Effector memory CD4-positive, alpha-beta T cell (primary cell): ENCODE measurements at places on chromosomes 12 and 14.

DNA sequence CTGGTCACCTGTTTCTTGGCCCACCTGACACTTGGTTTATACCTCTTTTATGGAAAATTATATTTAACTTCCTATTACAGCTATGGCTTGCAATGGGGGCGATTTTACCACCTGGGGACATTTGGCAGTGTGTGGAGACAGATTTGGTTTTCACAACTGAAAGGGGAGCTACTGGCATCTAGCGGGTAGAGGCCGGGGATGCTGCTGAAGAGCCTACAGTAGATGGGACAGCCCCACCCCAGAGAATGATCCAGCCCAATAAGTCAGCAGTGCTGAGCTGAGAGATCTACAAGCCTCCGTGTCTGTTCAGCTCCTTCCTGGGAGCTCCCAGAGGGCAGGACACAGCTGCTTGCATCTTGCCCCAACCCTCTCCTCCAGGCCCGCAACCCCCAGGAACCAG, 302.8 kb downstream of the CACNA1C start:
- H3K4me1 ChIP-seq = peaks cover 4% of the 10 kb centered on the region
- no peak overlapping the region for H3K27ac ChIP-seq
- H3K4me3 ChIP-seq = no peak overlapping the region
- no peaks in the 10 kb centered on the region for H3K27me3 ChIP-seq

- no peak for DNase-seq
- H3K4me3 ChIP-seq = peak overlapping the region; percentile 30
- H3K36me3 ChIP-seq = no peaks in the 10 kb centered on the region
- peaks cover 5% of the 10 kb centered on the region for H3K4me1 ChIP-seq
These were observed 105.2 kb downstream of the MED13L start for GRCh38 chr12:116172224-116172849.

GRCh38 chr12:13133886-13134285, 30.4 kb upstream of the GSG1 start:
- H3K4me3 ChIP-seq = no peak overlapping the region
- no peaks in the 10 kb centered on the region for H3K36me3 ChIP-seq
- no peak for DNase-seq
- H3K27me3 ChIP-seq = no peaks in the 10 kb centered on the region
- no peak overlapping the region for H3K27ac ChIP-seq
- no peaks in the 10 kb centered on the region for H3K4me1 ChIP-seq

DNA sequence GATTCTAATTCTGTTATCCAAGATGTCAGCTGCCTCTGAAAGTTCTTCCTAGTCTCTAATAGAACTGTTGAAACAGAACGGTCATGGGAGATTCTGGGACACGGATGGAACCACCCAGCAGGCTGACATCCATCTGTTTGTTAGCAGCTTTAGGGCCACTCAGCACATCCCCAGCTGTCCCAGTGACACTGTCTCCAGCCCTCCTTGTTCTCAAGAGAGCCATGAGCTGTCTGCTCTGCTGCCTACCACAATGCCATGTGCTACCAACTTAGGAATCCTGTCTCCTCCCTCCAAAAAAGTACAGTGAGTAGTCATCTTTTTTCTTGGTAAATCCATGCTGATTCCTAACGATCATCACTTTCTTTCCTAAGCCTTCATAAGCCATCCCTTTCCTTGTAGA, 130.5 kb downstream of the ZFP36L1 start:
- H3K4me1 ChIP-seq = no peaks in the 10 kb centered on the region
- H3K36me3 ChIP-seq = no peaks in the 10 kb centered on the region
- no peak overlapping the region for H3K27ac ChIP-seq
- DNase-seq = no peak
- H3K4me3 ChIP-seq = no peak overlapping the region

DNA sequence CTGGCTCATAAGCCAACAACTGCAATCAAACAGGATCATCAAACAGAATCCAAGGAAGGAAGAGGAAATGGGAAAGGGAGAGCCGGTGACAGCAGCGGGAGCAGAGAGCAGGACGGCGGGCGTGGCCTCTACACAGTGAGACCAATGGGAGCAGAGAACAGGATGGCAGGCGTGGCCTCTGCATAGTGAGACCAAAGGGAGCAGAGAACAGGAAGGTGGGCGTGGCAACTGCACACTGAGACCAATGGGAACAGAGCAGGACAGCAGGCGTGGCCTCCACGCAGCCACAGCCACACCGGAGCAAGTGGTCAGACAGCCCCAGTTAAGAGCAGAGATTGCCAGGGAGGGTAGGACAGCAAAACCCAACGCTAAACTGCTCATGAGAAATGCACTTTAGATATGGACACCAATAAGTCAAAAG, 16.4 kb downstream of the LRCOL1 start:
- H3K27me3 ChIP-seq = no peaks in the 10 kb centered on the region
- no peak overlapping the region for H3K4me3 ChIP-seq

GRCh38 chr12:67430708-67431335, 161.7 kb downstream of the CAND1 start:
- no peak overlapping the region for H3K27ac ChIP-seq
- no peaks in the 10 kb centered on the region for H3K4me1 ChIP-seq
- DNase-seq = no peak
- no peaks in the 10 kb centered on the region for H3K36me3 ChIP-seq
- H3K4me3 ChIP-seq = no peak overlapping the region

DNA sequence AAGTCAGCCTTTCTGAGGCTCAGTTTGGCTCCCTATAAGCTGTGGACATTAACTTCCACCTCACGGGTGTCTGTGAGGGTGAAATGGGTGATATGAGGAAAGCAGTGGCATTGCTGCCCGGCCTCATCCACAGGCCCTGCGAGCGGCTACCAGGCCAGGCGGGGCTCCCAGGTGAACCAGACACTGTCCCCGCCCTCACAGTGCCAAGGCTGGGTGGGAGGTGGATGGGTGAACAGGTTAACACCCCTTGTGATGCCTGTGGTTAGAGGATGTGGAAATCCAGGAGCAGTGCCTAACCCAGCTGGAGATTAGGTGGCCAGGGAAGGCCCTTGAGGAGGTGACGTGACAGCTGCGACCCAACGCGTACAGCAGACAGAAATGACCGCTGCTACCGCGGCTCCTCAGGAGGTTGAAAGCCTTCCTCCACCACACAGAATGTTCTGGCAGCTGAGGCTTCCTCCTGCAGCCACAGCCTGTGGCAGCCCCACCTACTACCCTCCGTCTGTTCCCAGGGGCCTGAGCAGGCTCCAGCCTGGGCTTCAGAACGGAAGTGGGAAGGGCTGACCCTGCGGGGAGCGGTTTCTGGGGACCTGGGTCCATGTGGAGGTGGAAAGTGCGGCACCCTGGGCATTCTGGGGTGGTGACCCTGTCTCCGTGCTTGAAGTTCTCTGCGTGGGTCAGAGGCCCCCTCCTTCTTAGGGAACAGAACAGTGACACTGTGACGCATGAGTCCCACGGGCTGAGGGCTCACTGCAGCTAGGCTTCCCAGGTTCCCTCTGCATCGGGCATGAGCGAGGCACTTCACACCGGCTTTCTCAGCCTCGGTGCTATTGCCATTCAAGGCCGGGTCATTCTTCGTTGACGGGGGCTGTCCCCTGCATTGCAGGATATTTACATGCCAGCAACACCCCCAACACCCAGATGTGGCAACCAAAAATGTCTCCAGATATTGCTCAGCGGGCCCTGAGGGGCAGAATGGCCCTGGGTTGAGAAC, 9.7 kb downstream of the MMAB start:
- H3K4me1 ChIP-seq = no peaks in the 10 kb centered on the region
- H3K27ac ChIP-seq = no peak overlapping the region
- no peak overlapping the region for H3K4me3 ChIP-seq

DNA sequence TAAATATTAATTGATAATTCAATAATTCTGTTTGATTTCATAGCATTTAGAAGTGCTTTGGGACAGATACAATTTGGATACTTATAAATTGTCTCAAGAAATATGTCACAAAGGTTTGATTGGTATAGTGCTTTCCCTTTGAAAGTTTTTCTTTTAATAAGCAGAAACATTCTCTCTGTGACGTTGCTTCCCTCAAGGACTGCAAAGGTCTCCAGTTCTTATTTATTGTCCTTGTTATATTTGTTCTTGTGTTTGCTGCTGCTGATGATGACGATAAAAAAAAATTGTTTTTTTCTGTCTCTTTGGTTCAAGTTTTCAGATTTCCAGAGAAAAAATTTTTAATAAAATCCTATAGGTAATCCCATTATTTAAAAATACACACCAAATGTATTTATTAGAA, 176.3 kb upstream of the CLEC14A start:
- no peaks in the 10 kb centered on the region for H3K27me3 ChIP-seq
- no peaks in the 10 kb centered on the region for H3K36me3 ChIP-seq
- H3K4me1 ChIP-seq = no peaks in the 10 kb centered on the region
- no peak for DNase-seq
- H3K4me3 ChIP-seq = no peak overlapping the region

DNA sequence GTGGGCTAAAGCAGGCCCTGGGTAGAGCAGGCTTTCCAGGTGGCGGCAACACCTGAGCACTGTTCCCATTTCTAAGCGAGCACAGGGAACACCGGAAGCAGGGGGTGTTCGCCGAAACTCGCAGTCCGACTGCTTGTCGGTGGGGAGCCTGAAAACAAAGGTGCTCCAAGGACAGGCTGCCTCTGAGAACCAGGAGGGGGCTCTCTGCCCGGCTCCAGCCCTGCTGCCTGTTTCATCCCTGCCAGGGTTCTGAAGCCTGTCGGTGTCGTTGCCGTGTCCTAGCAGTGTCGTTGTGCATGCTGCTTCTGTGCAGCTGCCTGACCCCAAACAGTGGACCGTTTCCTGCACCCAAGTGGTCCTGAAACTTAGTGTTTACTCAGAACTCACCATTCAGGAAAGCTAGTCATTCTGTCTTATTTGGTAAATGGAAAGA, 21.8 kb downstream of the CCNK start:
- H3K4me3 ChIP-seq = no peak overlapping the region
- H3K36me3 ChIP-seq = peaks cover 89% of the 10 kb centered on the region
- no peak overlapping the region for H3K27ac ChIP-seq
- no peaks in the 10 kb centered on the region for H3K27me3 ChIP-seq
- DNase-seq = no peak
- H3K4me1 ChIP-seq = no peaks in the 10 kb centered on the region

DNA sequence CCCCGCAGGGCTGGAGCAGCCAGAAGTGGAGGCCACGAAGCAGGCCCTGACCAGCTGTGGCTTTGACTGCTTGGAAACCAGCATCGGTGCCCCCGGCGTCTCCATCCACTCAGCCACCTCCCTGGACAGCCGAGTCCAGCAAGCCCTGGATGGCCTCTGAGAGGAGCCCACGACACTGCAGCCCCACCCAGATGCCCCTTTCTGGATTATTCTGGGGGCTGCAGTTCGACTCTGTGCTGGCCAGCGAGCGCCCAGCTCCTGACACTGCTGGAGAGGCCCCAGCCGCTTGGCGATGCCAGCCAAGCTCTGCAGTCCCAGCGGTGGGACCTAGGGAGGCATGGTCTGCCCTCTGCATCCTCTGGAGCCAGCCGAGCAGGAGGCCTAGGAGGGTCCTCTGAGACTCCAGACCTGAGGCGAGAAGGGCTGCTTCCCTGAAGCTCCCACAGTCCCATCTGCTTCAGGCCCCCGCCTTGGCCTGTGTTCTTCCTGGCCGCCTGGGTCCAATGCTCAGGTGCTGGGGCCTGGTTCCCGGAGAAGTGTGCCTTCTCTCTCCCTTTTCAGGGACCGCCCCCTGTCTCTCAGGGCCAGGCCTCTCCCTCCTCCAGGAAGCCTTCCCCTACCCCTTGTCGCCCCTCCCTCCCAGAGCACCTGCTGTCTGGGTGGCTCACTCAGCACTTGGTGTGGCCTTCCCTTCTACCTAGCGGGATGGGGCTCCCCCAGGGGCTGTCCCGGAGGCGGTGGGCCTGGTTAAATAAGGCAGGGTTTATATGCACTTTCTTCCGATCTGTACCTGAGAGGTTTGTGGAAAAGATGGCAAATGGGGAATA, 23.0 kb downstream of the MVK start:
- peaks cover 22% of the 10 kb centered on the region for H3K4me1 ChIP-seq
- H3K4me3 ChIP-seq = no peak overlapping the region
- H3K27ac ChIP-seq = no peak overlapping the region
- H3K36me3 ChIP-seq = peaks cover 4% of the 10 kb centered on the region

GRCh38 chr12:2013527-2014223, 9.4 kb upstream of the DCP1B start:
- no peaks in the 10 kb centered on the region for H3K27me3 ChIP-seq
- no peak overlapping the region for H3K27ac ChIP-seq
- no peaks in the 10 kb centered on the region for H3K4me1 ChIP-seq
- no peaks in the 10 kb centered on the region for H3K36me3 ChIP-seq

DNA sequence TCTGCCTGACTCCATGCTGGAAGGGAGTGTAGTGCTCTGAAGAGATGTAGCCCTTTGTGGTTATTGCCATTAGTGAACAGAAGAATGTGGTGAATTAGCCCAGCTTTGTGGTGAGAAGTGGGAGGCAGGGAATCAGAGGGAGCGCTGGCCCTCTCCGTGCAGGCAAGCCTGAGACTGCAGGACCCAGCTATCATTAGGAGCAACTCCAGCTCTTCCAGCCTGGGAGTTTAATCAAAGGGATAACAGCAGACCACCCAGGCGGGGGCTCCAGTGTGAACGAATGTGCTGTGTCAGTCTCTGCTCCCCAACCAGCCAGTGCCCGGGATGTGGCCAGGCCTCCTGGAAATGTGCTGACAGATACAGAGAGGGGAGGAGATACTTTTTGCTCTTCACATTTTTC, 142.7 kb downstream of the TTLL5 start:
- no peak overlapping the region for H3K27ac ChIP-seq
- H3K4me1 ChIP-seq = no peaks in the 10 kb centered on the region
- no peak overlapping the region for H3K4me3 ChIP-seq
- H3K27me3 ChIP-seq = no peaks in the 10 kb centered on the region
- peaks cover 6% of the 10 kb centered on the region for H3K36me3 ChIP-seq

DNA sequence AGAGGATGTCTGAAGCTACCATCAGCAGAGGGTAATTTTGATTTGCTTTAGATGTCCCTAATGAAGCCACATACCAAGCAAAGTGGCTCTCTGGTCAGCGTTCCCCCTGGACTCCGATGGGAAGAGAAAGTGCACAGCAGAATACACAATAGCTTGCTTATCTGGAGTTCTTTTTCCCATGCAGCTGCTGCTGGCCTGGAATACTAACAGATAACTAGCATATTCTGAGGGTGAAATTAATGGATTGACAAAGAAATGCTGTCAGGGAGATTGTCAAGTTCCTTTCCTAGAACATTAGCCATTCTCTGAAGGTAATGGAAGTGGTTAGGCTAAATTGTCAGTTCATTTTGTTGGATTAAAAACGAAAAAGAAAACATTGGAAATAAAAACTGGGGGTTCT, 391.3 kb downstream of the FLRT2 start:
- no peak overlapping the region for H3K27ac ChIP-seq
- H3K4me3 ChIP-seq = no peak overlapping the region
- H3K27me3 ChIP-seq = no peaks in the 10 kb centered on the region
- no peak for DNase-seq

GRCh38 chr14:23665302-23666016, 29.3 kb downstream of the DHRS2 start:
- no peak for DNase-seq
- H3K27me3 ChIP-seq = no peaks in the 10 kb centered on the region
- H3K4me3 ChIP-seq = no peak overlapping the region
- no peak overlapping the region for H3K27ac ChIP-seq

DNA sequence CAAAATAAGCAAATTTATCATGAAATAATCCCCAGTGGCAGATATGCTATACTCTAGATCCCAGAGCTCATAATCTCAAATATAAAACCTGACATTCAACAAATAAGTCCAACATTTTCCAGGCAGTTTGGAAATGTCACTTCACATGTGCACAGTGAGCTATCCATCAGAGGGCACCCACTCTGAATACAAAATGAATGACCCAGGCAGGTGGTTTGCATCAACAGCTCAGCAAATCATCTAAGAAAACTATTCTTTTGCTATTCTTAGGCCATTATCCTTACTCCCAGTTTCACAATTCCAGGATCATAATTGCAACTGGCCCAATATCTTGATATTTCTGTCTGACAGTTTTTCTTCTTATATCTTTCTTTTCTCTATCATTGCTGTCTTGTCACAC, 38.5 kb downstream of the TRIM9 start:
- H3K27me3 ChIP-seq = no peaks in the 10 kb centered on the region
- no peaks in the 10 kb centered on the region for H3K4me1 ChIP-seq
- no peak overlapping the region for H3K27ac ChIP-seq
